ENCODE measurements at places on chromosomes 1 and 21.

DNA sequence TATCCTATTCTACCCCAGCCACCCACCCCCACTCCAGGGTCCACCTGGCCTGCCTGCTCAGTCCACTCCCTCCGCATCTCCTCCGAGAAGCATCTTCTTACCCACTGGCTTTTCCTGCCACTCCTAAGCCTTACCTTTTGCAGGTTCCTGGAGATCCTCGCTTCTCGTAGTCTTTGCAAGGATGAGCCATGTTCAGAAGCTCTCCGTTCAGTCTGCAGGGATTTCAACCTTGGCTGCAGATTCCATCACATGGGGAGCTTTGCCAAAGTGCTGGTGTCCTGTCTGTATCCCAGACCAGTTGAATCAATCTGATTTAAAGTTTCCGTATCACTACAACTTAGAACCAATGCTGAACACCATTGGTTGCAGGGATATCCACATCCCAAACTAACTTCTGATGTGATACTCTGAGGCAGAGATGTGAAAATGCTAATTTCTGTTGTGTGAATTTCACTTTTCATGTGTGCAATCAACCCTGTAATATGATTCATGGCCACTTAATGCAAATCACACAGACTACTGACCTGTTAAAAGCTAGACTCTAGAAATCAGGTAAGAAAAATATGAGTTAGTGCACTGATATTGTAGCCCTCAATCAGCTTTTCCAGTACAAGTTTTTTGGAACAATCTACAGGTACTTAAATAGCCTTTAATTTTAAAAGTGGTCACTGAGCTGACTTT lies 61.9 kb downstream of the CAPN2 start:
- no peak for DNase-seq

DNA sequence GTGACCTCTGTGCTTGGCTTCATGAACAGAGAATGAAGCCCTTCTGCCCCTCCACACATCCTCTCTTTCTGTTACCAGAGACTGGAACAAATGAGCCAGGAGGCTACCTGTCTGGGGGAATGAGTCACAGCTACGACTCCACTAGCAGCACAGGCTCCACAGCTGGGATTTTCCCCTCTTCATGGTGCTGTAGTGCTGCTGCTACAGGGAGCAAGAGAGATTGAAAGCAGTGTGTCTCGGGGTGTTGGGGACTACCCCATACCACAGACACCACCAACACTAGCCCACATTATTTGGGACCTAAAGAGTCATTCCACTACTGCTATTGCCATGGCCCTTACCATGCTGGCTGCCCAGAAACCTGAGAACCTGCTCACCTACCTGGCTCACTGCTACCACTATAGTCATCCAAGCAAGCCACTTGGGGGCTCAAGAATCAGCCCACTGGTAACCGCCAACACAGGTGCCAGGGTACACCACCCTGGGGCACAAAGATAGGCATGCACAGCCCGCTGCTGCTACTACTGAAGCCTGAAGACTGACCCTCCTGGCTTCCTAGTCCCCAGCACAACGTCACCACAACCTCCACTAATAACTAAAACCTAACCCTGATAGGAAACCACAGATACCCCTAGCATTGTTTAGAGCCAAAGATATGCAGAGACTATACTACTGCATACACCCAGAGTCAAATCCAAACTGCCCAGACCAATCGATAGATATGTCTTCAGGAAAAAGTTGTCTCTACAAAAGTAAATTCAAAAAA lies 17.7 kb downstream of the CD1E start:
- DNase-seq: no peak

DNA sequence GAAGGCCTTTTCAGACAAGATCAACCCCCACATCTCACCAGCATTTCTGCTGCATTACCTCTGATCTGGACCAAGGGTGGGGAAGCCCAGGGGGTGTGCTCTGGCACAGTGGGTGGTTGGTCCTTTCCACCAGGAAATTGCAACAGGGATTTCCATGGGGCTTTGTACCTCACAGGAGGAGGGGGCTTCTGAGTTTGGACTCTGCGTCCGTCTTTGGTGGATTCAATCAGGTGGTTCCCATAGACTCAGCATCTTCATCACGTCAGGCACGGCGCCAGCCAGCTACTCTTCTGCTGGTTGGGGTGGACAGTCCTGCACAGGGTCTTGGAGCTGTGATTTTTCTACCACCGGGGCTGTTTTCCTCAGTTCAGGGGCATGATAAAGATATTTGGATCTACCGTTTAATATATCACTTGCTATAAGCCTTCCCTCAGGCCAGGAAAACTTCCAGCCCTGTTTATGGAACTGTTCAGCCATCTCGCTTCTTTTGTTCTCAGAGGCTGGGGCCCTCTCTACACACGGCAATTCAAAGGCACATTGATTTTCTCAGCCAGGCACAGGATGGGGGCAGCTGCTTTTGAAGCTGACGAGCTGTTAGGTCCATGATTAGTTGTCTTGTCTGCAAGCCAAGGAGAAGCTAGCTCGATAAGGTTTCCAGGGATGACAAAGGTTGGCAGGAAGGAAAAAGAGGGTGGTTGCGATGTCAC lies 467.3 kb downstream of the CAMTA1 start:
- no peak for DNase-seq

DNA sequence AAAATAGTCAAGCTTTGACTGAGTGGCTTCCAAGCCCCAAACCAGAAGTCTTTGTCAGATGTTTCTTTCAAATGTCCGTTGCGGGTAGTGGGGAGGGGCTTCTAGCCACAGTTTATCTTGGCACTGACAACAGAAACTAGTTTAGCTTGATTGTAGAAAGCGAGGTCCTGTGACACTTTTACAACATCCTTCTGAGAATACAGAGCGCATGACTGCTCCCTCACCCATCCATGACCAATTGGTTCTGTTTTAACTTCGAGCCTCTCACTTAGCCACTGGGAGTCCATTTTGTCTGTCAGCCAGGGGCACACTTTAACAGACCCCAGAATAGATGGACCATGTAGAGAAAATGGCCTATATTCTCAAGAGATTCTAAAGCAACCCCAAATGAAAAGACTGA lies 199.2 kb upstream of the ST6GALNAC5 start:
- no peak for DNase-seq

DNA sequence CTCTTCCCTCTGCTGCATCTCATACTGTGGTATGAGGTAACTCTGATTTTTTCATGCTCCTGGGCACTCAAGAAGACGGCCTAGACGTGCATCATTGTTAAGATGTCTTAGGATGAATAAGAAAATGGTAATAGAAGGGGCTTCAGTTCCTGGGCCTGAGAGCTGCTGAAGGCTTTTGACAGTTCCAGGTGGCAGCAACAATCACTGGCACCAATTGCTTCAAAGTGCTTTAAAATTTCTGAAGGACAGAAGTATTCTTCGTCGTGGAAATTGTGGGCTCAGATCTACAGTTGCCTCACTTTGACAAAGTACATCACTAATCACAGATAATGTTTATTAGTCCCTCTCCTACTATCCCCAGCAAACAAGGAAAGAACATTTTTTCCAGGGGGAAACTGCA lies 536.6 kb upstream of the CAMK1G start:
- no peak for DNase-seq

DNA sequence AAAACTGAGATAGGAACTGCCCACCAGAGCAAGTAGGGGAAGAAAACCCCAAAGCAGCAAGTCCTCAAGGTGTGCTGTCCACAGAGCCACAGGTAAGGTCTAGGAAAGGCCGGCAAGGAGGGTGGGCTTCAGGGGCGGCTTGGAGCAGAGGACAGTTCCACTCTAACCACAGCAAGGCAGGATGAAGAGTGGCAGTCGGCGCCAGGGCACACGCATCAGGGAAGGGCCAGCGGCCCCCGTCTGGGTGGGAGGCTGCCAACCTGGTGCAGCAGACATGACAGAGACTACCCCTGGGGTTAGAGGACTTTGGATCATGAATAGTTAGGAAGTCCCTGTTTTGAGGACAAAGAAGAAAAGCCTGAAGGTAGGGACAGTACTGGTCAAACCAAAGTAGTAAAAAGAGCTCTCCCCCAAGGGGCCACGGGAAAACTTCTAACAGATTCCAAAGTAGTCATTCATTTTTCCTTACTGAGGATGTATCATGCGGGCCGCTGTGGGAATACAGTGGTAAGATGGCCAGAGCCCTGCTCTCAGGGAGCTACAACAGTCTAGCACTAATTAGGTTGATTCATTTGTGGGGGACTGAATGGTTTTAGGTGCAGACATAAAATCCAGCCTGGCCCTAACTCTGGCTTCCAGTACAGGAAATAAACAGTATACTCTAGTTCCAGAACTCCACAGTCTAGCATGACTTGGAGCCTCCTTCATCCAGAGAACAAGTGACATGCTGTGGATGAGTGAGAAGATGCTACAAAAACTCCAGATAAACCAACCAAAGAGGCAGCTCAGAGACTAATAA lies 3.5 kb upstream of the RAP1GAP start:
- DNase-seq: no peak

- no peak for DNase-seq
Measured at GRCh38 chr1:11748294-11749202, 12.6 kb downstream of the AGTRAP start.

- DNase-seq: no peak
Measured at GRCh38 chr1:38941527-38942019, at the start of gene RHBDL2. TSS of gene RHBDL2 (minus strand) at chr1:38941830. CDS start at chr1:38919212, 22,618 bp downstream.

- no peak for DNase-seq
Measured at GRCh38 chr1:204744107-204744779, 58.7 kb upstream of the LRRN2 start.

DNA sequence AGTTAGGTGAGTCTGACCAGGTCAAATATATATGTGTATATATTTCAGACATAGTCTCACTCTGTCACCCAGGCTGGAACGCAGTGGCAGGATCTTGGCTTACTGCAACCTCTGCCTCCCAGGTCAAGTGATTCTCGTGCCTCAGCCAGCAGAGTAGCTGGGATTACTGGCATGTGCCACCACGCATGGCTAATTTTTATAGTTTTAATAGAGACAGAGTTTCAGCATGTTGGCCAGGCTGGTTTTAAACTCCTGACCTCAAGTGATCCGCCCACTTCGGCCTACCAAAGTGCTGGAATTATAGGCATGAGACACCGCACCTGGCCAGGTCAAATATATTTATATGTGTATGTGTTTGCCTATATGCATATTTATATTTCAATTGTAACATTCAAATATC lies 581.5 kb upstream of the B3GALT2 start:
- no peak for DNase-seq

DNA sequence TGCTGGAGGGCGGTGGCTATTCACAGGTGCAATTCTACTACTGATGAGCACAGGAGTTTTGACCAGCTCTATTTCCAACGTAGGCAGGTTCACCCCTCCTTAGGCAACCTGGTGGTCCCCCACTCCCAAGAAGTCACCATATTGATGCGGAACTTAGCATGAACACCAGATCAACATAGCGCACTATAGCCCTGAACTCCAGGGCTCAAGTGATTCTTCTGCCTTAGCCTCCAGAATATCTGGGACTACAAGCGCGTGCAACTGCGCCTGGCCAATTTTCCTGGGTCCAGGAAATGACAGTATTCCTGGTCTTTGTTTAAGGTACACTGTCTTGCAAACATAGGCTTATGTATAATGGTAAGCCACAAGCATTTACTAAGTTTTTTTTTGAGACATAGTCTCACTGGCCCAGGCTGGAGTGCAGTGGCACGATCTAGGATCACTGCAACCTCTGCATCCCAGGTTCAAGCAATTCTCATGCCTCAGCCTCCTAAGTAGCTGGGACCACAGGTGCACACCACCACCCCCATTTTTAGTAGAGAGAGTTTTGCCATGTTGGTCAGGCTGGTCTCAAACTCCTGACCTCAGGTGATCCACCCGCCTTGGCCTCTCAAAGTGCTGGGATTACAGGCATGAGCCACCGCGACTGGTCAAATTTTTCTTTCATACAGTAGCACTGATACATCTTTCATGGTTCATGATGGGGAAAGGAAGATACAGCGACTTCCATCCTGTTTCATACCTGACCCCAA lies 12.6 kb downstream of the MCL1 start:
- no peak for DNase-seq

DNA sequence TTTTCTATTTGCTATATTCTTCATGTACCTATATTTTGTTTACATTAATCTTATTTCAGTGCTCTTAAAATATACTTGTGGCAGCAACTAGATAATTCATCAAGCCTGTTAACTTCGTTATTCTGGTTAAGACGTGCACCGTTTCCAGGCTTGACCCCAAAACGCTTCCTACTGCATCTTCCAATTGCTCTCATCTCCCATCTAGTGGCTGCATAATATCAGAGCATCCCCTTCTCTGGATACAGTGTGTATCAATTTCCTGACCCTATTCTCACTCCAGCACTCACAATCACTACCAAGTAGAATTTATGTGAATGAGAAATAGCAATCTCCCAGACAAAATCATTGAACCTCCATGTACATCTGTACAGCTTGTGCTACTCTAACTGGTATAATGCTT lies 1280.3 kb upstream of the B3GALT2 start:
- DNase-seq: no peak

DNA sequence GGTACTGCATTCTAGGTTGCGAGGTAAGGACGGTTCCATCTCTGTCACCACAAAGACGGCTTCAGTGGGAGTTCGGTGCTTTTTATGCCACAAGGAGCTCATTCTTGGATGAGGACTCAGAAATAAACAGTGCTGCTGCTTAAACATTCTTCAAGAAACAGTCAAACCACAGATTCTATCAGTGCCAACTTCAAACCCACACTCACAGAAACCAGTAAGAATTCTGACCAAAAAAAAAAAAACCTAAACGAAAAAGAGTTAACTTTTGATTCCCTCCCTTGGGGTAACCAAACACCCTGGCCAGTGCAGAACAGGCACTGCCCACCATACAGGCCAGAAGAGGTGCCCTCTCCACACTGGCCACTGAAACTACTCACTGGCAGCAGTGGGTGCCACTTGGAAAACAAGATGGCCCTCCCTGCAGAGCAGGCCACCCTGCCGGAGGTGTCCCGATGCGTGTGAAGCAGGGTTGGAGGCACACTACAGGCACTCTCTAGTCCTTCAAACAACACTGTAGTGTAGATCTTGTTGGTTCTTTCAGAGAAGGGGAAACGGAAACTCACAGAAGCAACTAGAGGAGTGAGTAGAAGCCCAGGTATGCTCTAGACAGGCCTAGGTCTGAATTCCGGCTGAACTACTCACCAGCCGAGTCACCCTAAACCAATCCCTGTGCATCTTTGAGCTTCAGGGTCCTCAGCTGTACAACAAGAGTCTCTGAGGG lies 87.3 kb upstream of the TLR5 start:
- DNase-seq: no peak

DNA sequence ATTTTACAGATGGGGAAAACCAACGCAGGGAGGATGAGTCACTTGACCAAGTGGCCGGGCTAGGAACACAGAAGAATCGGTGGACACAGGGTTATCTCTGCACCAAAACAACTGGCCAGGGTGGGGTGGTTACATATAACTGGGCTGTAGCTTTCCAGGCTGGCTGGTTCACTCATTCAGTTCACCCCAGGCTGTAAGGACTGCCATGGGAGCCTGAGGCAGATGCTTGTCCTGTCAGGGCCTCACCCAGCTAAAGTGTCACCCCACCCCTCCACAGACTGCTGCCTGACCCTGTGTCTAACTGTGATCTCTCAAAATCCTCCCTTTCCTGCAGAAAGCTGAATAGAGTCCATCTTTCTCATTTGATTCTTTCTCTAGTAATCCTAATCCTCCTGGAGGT lies 387.3 kb downstream of the RYR2 start:
- DNase-seq: no peak

- DNase-seq: no peak
Measured at GRCh38 chr1:156663178-156663577, 14.0 kb downstream of the NES start.

- no peak for DNase-seq
Measured at GRCh38 chr1:63122079-63122478, 200.3 kb upstream of the FOXD3 start.
